AG09319 (cell line): ENCODE measurements at places on chromosomes 13 and 19.

DNA sequence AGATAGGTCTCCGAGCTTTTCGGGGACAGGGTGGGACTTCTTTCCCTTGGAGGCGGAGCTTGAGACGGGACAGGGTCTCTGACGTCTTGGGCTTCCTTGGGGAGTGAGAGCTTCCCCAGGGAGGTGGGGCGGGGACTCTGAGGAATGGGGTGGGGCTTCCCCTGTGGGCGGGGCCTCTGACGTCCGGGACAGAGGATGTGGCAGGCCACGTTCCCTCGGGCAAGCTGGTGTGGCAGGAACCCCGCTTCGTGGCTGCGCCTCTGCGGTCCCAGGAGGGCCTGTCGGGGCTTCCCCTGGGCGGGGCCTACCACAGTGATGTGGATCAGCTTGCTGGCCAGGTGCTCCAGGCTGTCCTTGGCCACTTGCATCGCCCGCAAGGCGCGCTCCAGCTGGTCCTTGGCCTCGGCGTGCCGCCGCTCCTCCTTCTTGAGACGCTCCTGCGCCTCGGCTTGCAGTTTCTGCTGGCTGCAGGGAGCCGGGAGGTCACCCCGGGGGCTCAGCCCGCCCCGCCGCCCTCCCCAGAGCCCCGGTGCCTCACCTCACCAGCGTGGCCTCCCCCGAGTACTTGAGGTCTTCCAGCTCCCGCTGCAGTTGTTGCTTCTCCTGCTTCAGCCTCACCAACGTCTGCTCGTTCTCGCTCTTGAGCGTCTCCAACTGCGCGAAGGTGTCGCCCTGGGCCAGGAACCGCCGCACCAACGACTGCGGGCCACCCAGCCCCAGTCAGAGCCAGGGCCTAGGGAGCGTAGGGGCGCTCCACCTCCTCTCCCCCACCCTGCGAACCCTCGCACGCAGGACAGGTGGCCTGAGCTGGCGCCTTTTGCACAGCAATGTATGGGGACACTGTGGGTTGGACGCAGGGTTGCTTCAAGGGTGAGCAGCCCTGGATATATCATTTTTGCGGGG is 3.3 kb upstream of the RGL3 start:
- DNase-seq: no peak

DNA sequence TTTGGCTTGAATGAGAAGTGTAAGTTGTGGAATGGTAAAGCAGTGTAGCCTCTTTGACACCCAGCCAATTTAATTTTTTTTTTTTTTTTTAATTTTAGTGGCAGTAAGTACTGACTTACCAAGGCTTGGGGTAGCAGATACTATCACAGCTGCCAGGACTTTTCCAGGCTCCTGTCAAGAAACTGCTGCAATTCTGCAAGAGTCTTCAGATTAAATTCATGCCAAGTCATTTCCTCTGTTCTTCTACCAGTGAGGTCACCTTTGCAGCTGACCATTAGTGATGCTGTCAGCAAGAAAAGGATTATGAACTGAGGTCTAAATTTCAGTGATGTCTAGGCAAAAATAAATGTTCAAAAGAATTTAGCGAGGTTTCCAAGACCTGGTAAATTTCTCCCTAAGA is 91.2 kb downstream of the GGACT start:
- no peak for DNase-seq

- DNase-seq: no peak
These were observed 10.1 kb upstream of the KLF12 start for GRCh38 chr13:74144269-74144668.

DNA sequence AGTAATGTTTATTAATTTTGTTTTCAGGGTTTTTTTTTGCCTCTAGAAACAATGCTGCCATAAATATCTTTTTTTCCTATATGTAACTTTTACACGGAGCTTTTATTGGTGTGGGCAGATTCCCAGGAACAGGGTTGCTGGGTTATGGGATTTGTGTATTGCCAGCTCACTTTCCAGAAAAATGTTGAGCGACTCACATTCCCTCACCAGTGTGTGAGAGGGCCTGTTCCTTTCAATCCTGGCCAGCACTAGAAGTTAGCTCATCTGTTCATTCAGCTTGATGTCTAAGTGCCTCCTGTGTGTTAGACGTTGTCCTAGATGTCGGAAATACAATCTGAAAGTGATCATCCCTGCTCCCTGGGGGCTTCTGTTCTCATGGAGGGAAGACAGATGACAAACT is 2.6 kb downstream of the ZNF71 start:
- no peak for DNase-seq

- no peak for DNase-seq
These were observed 84.0 kb downstream of the RGCC start for GRCh38 chr13:41541142-41541938.

- no peak for DNase-seq
These were observed at the start of gene GRK1 for GRCh38 chr13:113666951-113667701. Gene GRK1, plus strand, starts transcription at chr13:113667219. Its CDS starts 168 bp downstream, at chr13:113667387.

DNA sequence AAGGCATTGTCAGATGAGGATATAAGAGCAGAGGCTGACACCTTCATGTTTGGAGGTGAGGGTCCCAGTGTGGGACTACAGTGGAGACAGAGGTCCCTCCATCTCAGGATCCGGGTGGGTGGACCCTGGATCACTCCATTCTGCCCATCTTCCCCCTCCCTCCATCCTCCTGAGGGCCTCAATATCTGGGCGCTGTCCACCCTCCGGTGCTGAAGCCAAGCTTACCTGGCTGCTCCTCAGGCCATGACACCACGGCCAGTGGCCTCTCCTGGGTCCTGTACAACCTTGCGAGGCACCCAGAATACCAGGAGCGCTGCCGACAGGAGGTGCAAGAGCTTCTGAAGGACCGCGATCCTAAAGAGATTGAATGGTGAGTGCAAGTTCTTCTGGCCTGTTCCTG is 11.9 kb downstream of the CYP4F12 start:
- DNase-seq: no peak

GRCh38 chr13:98741741-98742435 is 10.6 kb downstream of the SLC15A1 start:
- no peak for DNase-seq

DNA sequence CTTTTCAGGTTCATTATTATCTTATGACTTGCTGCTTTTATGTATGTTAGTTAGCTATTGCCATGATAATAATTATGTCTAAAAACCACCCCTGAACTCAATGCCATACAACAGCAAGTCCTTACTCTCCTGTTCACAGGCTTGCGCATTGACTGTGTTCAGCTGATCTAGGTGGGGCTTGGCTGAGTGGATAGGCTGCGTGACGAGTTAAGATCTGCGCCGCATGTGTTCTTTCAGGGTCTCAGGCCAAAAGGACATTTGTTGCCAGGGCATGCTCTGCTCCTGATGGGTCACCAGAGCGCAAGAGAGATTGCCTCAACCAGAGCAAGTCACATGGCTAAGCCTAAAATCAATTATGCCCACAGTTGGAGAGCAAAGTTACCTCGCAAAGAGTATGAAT is 859 bp downstream of the ZNF568 start:
- no peak for DNase-seq

GRCh38 chr13:73385848-73386247 is 327.0 kb downstream of the KLF5 start:
- DNase-seq: no peak

DNA sequence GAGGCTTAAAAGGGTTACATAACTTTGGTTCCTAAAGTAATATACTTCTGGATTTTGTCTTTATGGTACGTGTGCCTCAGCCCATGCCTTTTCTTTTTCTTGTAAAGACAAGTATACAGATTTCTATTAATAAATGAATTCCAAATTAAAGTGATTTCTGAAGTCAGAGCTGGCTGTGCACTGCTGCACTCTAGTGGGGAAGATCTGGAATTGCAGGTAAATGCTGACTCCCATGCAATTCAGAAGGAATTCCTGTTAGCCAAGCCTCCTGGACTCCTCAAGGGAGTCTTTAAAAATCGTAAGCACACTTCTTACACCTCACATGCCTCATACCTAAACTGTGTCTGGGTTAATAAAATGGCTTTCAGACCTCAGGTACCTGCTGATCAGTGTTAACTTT is 118.4 kb upstream of the SLC7A1 start:
- no peak for DNase-seq

- no peak for DNase-seq
These were observed 1074.3 kb upstream of the PCDH9 start for GRCh38 chr13:68304286-68304893.

- DNase-seq: no peak
These were observed 3.8 kb upstream of the LILRA5 start for GRCh38 chr19:54316746-54317107.

DNA sequence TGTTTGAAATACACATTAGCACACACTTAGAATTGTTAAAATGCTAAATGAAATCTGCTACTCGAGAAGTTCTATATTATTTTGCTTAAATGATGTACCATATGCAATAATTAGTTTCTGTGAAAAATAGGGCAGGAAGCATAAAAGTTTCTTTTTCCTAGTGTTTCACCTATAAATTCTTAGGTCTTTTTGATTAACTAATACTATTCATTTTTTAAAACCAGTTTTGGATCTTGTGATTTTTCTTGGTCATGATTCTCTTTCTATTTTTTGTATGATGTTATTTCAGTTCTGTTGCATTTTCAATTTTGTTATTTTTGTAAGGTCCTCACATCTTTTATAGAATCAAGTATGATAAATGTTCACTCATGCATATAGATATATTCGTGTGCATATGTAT is 66.1 kb downstream of the URI1 start:
- DNase-seq: no peak

GRCh38 chr13:75308222-75308621 is 173.7 kb downstream of the TBC1D4 start:
- DNase-seq: no peak

DNA sequence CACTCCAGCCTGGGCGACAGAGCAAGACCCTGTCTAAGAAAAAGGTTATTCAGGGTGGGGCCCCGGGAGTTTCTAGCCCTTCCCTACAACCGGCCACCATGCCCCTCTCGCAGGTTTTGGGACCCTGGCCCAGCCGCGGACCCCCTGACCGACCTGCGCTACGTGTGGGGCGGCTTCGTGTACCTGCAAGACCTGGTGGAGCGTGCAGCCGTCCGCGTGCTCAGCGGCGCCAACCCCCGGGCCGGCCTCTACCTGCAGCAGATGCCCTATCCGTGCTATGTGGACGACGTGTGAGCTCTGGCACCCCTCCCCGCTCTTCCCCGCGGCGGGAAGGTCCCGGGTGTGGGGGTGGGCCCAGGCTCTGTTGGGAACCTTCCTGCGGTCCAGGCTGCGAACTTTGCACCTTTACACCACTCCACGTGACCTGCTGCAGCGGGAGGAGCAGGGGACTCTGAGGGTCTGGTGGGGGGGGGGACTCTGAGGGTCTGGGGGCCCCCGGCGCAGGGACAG is 6.3 kb downstream of the ABCA7 start:
- DNase-seq: no peak

DNA sequence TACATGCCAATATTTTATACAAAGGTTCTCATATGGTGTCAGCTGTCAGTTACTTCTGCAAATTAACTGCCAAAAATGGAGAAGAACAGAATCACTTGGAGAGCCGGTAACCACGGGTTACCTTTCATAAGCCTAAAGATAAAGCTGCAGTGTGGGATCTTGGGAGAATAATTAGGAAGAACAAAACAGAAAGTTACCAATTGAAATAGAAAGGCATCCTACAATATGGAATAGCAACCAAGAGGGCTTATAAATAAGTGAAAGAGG is 74.2 kb downstream of the TSHZ3 start:
- DNase-seq: no peak

GRCh38 chr19:48756686-48757085 is 1.4 kb downstream of the FGF21 start:
- no peak for DNase-seq

GRCh38 chr19:18699403-18700054 is 16.0 kb downstream of the CRTC1 start:
- DNase-seq: no peak

DNA sequence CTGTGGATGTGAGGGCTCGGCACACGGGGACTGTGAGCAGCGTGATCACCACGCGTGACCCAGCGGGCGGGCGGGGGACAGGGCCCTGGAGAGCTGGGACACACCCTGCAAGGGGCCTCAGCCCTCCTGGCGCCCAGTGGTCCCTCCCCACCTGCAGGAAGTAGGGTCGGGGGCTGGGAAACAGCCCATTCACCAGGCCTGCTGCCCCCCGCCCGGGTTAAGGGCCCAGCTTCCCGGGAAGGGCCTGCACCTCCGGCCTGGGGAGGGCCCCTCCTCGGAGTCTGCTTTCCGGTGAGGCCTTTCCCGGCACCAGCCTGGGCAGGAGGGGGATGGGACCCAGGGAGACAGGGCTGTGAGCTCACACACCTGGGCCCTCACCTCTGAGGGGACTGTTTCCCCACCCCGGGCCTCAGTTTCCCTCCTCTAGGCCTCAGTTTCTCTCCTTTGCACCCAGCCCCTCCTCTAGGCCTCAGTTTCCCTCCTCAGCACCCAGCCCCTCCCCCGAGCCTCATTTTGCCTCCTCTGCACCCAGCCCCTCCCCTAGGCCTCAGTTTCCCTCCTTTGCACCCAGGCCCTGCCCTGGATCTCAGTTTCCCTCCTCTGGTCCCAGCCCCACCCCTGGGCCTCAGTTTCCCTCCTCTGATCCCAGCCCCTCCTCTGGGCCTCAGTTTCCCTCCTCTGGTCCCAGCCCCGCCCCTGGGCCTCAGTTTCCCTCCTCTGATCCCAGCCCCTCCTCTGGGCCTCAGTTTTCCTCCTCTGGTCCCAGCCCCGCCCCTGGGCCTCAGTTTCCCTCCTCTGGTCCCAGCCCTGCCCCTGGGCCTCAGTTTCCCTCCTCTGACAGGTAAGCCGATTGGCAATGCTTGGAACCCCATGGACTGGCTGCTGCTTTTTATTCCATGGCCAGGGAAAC is 1.9 kb upstream of the MADCAM1 start:
- no peak for DNase-seq

GRCh38 chr13:100870898-100871297 is 196.3 kb upstream of the TMTC4 start:
- DNase-seq: no peak

GRCh38 chr13:36377826-36378468 is 31.8 kb upstream of the SPART start:
- DNase-seq: no peak

DNA sequence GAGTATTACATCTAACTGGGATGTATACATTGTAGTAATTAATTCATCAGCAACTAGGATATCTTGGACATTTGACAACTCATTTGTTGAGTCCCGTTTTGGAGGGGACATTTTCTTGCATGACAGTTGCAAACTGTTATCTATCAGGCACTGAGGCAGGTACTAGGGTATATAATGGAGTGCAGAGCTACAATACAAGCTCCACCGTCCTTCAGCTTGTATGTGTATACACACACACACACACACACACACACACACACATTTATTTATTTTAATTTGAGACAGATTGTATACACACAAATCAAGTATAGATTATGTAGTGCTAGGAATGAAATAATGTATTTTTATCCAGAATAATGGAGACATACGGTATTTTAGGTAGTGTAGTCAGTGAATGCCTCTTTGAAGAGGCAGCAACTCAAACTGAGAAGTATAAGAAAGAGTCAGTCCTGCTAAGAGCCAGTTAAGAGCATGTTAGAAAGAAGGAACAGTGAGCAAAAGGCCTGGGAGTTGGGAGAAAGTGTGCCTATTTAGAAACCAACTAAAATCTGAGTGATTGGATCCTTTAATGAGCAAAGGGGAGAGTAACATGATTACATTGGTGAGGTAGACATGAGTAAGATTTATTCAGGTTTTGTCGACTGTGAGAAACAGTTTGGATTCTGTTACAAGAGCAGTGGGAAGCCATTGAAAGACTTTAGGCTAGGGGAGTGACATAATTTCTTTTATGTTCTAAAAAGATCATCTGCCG is 74.5 kb downstream of the NBEA start:
- DNase-seq: no peak
